T-cell (primary cell): ENCODE measurements at places on chromosomes 2 and 18. TPM values are rescaled to one million over a fixed set of nuclear protein-coding genes. Genes with fewer than 3 reads are reported as not detected.

GRCh38 chr2:136538489-136538888, 226.9 kb upstream of the THSD7B start:
- DNase-seq: no peak
- no peaks in the 10 kb centered on the region for H3K36me3 ChIP-seq
- H3K27ac ChIP-seq: no peak overlapping the region
- H3K27me3 ChIP-seq: peaks cover 3% of the 10 kb centered on the region
- no peaks in the 10 kb centered on the region for H3K4me1 ChIP-seq

- H3K4me3 ChIP-seq: no peak overlapping the region
- no peaks in the 10 kb centered on the region for H3K36me3 ChIP-seq
- DNase-seq: no peak
- H3K27me3 ChIP-seq: no peaks in the 10 kb centered on the region
- no peaks in the 10 kb centered on the region for H3K4me1 ChIP-seq
- no peak overlapping the region for H3K27ac ChIP-seq
Measured at GRCh38 chr2:155904720-155905119, 427.8 kb downstream of the NR4A2 start.

GRCh38 chr18:43563780-43564179, 286.5 kb upstream of the SYT4 start:
- no peak overlapping the region for H3K4me3 ChIP-seq
- no peaks in the 10 kb centered on the region for H3K4me1 ChIP-seq
- H3K27me3 ChIP-seq: no peaks in the 10 kb centered on the region
- no peaks in the 10 kb centered on the region for H3K36me3 ChIP-seq
- H3K27ac ChIP-seq: no peak overlapping the region
- DNase-seq: no peak

GRCh38 chr18:13456736-13457271, 238.2 kb downstream of the LDLRAD4 start:
- DNase-seq: no peak
- H3K27ac ChIP-seq: no peak overlapping the region
- no peak overlapping the region for H3K4me3 ChIP-seq
- peaks cover 9% of the 10 kb centered on the region for H3K4me1 ChIP-seq
- H3K27me3 ChIP-seq: no peaks in the 10 kb centered on the region

The MGAT4A gene
- 197 TPM for total RNA-seq

The RMC1 gene
- 48.0 TPM for total RNA-seq
